ENCODE measurements at places on chromosomes 1 and 21.
A peak's percentile ranks its signal among the peaks of the same experiment; 100 is the strongest.

DNA sequence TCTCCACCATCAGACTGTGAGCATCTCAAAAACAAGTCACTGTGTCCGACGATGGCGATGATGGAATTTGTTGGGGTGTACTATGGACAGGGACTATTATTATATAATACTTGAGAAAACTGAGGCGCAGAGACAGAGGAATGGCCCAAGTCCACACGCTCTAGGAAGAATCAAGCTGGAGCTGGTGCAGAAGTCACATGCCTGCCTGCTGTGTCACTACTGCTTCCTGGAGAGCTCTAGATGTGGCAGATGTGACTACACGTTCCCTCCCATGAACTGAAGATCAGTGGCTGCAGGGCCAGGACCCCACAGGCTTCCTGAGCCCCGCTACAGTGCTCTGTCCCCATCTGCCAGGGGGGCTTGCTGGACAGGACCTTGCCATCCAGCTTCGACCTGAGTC, 56.9 kb downstream of the TRABD2B start:
- DNase-seq, result no peak

DNA sequence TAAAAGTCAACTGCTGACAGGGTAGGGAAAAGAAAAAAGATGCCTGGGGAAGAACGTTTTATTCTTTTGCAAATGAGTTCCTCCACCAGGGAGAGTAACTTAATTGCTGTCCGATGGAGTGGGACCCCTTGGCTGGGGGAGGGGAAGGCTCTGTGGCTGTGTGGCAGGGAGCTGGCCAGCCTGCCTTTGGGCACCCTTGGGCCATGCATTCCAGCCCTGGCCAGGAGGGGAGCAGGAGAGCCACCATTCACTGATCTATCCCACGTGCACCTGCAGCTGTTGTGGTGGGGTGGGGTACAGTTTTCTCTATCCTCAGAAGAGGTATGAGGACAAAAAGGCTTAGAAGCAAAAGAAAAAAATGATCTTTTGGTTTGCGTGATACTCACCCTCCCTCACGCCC, 116.9 kb downstream of the KCNK1 start:
- no peak for DNase-seq

DNA sequence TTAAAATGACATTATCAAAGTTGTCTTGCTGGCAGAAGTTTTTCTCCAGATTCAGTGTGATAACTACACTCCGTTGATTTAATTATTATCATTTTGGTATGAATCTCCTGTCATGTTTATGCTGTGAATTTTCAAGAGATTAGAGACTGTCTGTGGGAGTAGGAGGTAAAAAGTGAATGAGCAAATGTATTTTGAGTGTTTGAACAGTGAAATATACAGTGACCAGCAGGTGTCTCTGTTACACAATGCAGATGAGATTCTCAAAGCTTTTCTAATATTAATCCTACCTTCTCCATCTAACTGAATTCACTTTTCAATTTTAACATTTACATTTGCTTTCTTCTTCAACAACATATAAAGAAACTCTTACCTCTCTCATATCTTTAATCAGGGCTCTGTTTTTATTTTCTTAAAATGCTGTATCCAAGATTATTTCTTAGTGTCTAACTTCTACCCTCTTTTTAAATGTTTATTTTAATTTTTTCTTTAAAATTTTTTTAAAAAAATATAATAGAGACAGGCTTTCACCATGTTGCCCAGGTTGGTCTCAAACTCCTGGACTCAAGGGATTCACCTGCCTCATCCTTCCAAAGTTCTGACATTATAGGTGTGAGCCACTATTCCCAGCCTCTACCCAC, 20.9 kb upstream of the HSPA13 start:
- DNase-seq, result peak; percentile 42

DNA sequence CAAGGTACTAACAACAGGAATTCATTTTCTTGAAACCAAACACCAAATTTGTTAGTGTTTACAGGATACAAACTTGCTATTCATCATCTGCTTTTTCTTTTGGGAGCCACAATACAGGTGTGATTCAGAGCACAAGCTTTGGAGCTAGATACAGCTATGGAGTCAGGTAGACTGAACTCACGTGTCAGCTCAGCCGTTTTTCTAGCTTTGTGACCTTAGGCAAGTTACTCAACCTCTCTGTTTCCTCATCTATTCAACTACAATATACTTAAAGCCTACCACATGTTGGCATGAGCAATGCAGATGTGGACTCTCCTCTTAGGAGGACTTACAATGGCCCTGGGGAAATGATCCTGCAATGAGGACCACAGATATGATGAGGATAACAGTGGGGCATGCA, 6.3 kb downstream of the HTR1D start:
- no peak for DNase-seq

- peak; percentile 36 for DNase-seq
These were observed 12.1 kb upstream of the DEGS1 start for GRCh38 chr1:224170748-224171478.

Measured in iris pigment epithelial cell (primary cell).